GM12878 (cell line): ENCODE measurements at places on chromosomes 6 and 20. TPM values are rescaled to one million over a fixed set of nuclear protein-coding genes. Genes with fewer than 3 reads are reported as not detected.

ADAM33 gene
- not detected in 2 replicates for total RNA-seq

BCAS4 gene
- total RNA-seq, result 84.3 and 90.1 TPM in 2 replicates

ADGRF4 gene
- total RNA-seq, result not detected in 2 replicates

ELOVL5 gene
- total RNA-seq, result 187 and 196 TPM in 2 replicates

RSPH3 gene
- 2.2 and 3.2 TPM in 2 replicates for total RNA-seq

SIRPD gene
- total RNA-seq, result 0.51 and 1.1 TPM in 2 replicates

SNPH gene
- 0.31 and 0.53 TPM in 2 replicates for total RNA-seq
